ENCODE measurements at places on chromosomes 5 and 9. TPM values are rescaled to one million over a fixed set of nuclear protein-coding genes. Genes with fewer than 3 reads are reported as not detected.
A peak's percentile ranks its signal among the peaks of the same experiment; 100 is the strongest.

WDR70 gene
- 18.7 TPM for total RNA-seq

ABCA1 gene
- total RNA-seq, result 10.8 TPM

ZNF618 gene
- 1.9 TPM for total RNA-seq

PCDHGA10 gene
- total RNA-seq, result 5.0 TPM

TMEM215 gene
- not detected for total RNA-seq

LHX2 gene
- not detected for total RNA-seq

SLC4A9 gene
- total RNA-seq, result 0.44 TPM

CDH6 gene
- total RNA-seq, result 2.8 TPM

PHYHD1 gene
- total RNA-seq, result 20.3 TPM

PDCD1LG2 gene
- 2.0 TPM for total RNA-seq

GRCh38 chr9:111986035-111986556 is 89.5 kb downstream of the UGCG start:
- no peak overlapping the region for H3K4me3 ChIP-seq
- no peaks in the 10 kb centered on the region for H3K27me3 ChIP-seq
- no peaks in the 10 kb centered on the region for H3K4me1 ChIP-seq
- no peaks in the 10 kb centered on the region for H3K36me3 ChIP-seq

- H3K27ac ChIP-seq, result no peak overlapping the region
- H3K4me1 ChIP-seq, result no peaks in the 10 kb centered on the region
- H3K36me3 ChIP-seq, result no peaks in the 10 kb centered on the region
- H3K27me3 ChIP-seq, result peaks cover 35% of the 10 kb centered on the region
- no peak overlapping the region for H3K4me3 ChIP-seq
Measured at GRCh38 chr5:17406423-17406838, 91.6 kb upstream of the TAF11L2 start.

- H3K4me3 ChIP-seq, result no peak overlapping the region
- H3K27me3 ChIP-seq, result no peaks in the 10 kb centered on the region
- H3K27ac ChIP-seq, result no peak overlapping the region
Measured at GRCh38 chr5:114898602-114899001, 271.1 kb downstream of the TRIM36 start.

DNA sequence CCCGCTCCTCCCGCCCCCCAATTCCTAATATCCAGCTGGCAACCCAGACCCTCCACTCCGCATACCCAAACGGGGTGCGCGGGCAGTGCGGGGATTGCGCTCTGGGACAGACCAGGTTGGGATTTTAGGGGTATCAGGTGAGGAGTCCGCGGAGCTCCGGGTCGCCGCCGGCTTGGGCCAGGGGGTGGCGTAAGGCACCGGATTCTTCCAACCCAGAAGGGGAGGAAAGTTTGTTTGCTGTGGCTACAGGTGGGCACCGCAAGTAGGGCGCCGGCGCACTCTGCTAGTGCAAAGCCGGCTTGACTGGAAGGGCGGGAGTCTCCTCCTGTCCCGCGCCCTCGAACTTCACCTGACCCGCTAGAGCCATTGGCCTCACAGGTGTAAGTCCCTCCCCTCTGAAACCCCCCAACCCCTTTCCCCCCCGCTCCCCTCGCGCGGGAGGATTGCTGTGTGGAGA is 709 bp downstream of the IQGAP2 start:
- peaks cover 24% of the 10 kb centered on the region for H3K4me1 ChIP-seq
- no peaks in the 10 kb centered on the region for H3K36me3 ChIP-seq
- H3K27me3 ChIP-seq, result peaks cover 68% of the 10 kb centered on the region
- H3K27ac ChIP-seq, result peak overlapping the region; percentile 73
- H3K4me3 ChIP-seq, result peak overlapping the region; percentile 76

- H3K36me3 ChIP-seq, result no peaks in the 10 kb centered on the region
- peak overlapping the region; percentile 83 for H3K27ac ChIP-seq
- peak; percentile 75 for DNase-seq
- H3K27me3 ChIP-seq, result peaks cover 4% of the 10 kb centered on the region
Measured at GRCh38 chr5:122183098-122183787, 53.9 kb downstream of the ZNF474 start.

GRCh38 chr9:88447431-88447830 is 59.2 kb downstream of the SPIN1 start:
- H3K4me1 ChIP-seq, result peaks cover 25% of the 10 kb centered on the region
- H3K36me3 ChIP-seq, result peaks cover 18% of the 10 kb centered on the region
- H3K27me3 ChIP-seq, result no peaks in the 10 kb centered on the region
- DNase-seq, result no peak

DNA sequence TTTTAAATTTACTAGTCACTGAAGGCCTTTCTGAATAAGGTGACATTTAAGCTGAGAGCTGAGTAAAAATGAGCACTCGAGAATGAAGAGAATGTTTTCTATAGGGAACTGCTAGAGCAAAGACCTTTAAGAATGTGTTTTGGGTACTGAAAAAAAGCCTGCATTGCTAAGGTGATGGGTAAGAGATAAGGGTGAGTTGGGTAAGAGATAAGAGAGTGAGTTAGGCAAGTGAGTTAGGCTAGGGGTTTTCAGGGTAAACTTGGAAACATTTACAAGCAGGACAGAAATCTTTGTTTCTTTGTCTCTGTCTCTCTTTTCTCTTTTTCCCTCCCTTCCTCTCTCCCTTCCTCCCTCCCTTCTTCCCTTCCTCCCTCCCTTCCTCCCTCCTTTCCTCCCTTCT is 5.6 kb downstream of the RAD23B start:
- no peak for DNase-seq
- no peaks in the 10 kb centered on the region for H3K36me3 ChIP-seq
- H3K27me3 ChIP-seq, result no peaks in the 10 kb centered on the region

DNA sequence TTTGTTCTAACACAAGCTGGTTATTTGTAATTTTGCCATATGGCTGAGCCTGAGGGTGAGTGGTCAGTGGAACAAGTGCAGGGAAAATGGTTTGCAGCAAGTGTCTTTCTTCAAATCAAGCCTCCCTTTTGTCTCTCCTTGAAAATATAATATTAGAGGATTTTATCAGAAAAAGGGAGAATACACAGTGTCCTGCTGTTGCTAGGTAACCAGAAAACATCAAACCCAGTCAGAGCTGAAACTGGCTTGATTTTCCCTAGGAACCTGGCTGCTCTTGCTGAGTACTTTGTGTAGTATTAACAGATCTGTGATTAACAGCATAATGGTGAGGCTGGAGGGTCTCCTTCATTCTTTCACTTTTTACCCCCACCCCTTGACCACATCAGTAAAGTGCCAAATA is 314.0 kb downstream of the ARHGEF28 start:
- H3K36me3 ChIP-seq, result no peaks in the 10 kb centered on the region
- H3K27ac ChIP-seq, result no peak overlapping the region
- no peak overlapping the region for H3K4me3 ChIP-seq
- no peaks in the 10 kb centered on the region for H3K4me1 ChIP-seq

- H3K27ac ChIP-seq, result no peak overlapping the region
- no peak for DNase-seq
- H3K4me3 ChIP-seq, result no peak overlapping the region
- H3K4me1 ChIP-seq, result no peaks in the 10 kb centered on the region
- H3K27me3 ChIP-seq, result no peaks in the 10 kb centered on the region
Measured at GRCh38 chr5:62896121-62896893, 317.7 kb downstream of the LRRC70 start.

DNA sequence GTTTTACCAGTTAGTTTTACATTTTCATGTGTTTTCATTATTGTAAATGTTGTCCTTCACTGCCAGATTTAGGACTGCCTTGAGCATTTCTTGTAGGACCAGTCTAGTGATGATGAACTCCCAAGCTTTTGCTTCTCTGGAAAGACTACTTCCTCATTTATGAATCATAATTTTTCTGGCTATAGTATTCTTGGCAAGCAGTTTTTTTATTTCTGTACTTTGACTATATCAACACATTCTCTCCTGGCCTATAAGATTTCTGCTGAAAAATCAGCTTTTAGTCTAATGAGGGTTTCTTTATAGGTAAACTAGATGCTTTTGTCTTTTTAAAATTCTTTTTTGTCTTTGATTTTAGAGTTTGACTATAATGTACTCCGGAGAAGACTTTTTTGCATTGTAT is 256.8 kb upstream of the GRAMD2B start:
- H3K4me3 ChIP-seq, result no peak overlapping the region
- no peak overlapping the region for H3K27ac ChIP-seq
- no peaks in the 10 kb centered on the region for H3K36me3 ChIP-seq
- H3K4me1 ChIP-seq, result no peaks in the 10 kb centered on the region
- no peak for DNase-seq

GRCh38 chr5:43643750-43644149 is 40.8 kb downstream of the NNT start:
- DNase-seq, result no peak
- H3K36me3 ChIP-seq, result peaks cover 42% of the 10 kb centered on the region
- no peak overlapping the region for H3K27ac ChIP-seq
- H3K27me3 ChIP-seq, result no peaks in the 10 kb centered on the region

- H3K27ac ChIP-seq, result no peak overlapping the region
- no peaks in the 10 kb centered on the region for H3K27me3 ChIP-seq
- DNase-seq, result no peak
- no peak overlapping the region for H3K4me3 ChIP-seq
Measured at GRCh38 chr5:23631302-23632045, 124.1 kb downstream of the PRDM9 start.

GRCh38 chr9:33291031-33291397 is 698 bp downstream of the NFX1 start:
- H3K4me3 ChIP-seq, result peak overlapping the region; percentile 75
- peaks cover 73% of the 10 kb centered on the region for H3K4me1 ChIP-seq
- H3K27ac ChIP-seq, result peak overlapping the region; percentile 96

DNA sequence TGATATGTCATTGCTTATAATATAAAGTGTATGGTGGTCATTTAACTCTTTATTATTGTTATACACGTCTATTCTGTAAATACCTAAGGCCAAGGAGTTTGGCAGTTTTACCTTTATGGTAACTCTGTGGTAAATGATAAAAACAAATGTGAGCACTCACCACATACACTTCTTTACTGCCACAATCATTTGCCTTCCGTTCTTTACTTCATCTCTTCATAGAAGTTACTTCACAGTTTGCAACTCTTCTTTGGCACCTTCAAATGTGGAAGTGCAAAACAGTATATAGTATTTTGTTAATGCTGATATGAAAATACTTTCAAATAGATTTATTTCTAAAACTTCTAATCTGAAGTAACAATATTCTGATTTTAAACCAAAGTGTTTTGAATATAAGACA is 4.4 kb upstream of the MEF2C start:
- H3K4me1 ChIP-seq, result peaks cover 62% of the 10 kb centered on the region
- H3K4me3 ChIP-seq, result peak overlapping the region; percentile 79
- H3K27me3 ChIP-seq, result no peaks in the 10 kb centered on the region
- peak overlapping the region; percentile 94 for H3K27ac ChIP-seq
- no peak for DNase-seq
- no peaks in the 10 kb centered on the region for H3K36me3 ChIP-seq

GRCh38 chr5:57179262-57180200 is 5.7 kb downstream of the GPBP1 start:
- peak overlapping the region; percentile 52 for H3K27ac ChIP-seq
- H3K27me3 ChIP-seq, result no peaks in the 10 kb centered on the region
- DNase-seq, result no peak
- peaks cover 99% of the 10 kb centered on the region for H3K4me1 ChIP-seq
- H3K36me3 ChIP-seq, result peaks cover 9% of the 10 kb centered on the region

DNA sequence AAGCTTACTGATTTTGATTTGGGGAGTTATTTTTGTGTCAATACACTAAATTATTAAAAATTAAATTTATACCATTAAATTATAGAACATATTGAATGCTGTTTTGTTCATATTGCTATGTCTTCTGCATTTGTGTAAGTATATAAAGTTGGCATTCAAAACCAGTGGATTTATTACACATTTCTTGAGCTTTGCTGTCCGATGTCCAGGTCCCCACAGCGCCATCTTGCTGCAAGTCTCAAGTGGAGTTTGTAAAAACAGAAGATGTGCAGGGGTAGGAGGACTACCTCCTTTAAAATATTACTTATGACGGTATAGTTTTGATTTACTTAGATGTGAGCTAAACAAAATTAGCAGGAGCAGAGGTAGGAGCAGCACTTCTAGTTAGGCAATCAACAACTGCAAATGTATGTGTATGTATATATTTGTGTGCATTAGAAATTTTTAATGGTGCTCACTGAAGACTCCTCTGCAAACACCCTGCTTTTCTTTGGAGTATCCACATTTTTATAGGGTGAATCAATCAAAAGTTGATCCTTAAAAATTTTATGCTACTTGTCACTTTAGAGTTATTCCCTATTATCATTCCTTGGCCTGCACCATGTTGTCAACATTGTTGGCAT is 37.4 kb downstream of the CPEB4 start:
- H3K27me3 ChIP-seq, result no peaks in the 10 kb centered on the region
- DNase-seq, result peak; percentile 43
- peak overlapping the region; percentile 43 for H3K4me3 ChIP-seq
- H3K4me1 ChIP-seq, result peaks cover 99% of the 10 kb centered on the region
- H3K36me3 ChIP-seq, result peaks cover 11% of the 10 kb centered on the region
